HT-29 (cell line): ENCODE measurements at places on chromosomes 12 and 14.

DNA sequence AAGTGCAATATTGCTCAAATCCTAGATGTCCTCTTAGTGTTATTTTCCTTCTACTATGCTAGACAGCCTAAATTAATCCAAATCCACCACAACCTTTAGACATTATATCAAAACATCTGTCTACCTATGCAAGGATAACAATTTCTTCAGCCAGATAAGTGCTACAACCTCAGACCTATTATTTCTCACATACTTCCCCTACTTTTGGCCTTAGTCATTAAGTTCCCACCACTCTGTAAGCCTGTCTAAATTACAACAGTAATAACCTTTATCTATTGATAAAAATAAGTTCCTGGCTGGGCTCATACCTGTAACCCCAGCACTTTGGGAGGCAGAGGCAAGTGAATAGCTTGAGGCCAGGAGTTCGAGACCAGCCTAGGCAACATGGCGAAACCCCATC is 74.0 kb downstream of the KIF21A start:
- no peak for DNase-seq

- DNase-seq = no peak
Measured at GRCh38 chr12:72521326-72521725, 249.2 kb downstream of the TRHDE start.

GRCh38 chr12:16421806-16422205 is 74.4 kb downstream of the MGST1 start:
- DNase-seq = no peak

DNA sequence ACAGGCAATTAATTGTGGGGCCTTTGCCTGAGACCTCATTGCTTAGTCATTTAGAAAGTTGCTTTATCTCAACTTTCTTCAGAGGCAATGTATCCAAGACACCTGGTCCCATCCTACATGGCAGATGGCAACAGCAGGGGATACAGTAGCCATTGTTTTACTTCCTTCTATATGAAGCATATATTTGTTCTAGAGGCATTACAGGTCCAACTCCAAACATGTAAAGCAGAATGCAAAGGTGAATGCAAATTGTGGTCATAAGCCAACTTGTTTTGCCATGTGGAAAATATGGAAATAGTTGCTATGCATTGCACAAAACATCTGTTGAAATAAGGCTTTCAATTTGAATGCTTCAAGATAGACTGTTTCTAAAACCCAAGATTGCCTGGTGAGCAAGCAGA is 109.8 kb upstream of the BCAT1 start:
- DNase-seq = no peak

- no peak for DNase-seq
Measured at GRCh38 chr12:76836633-76837032, 42.2 kb downstream of the CSRP2 start.

DNA sequence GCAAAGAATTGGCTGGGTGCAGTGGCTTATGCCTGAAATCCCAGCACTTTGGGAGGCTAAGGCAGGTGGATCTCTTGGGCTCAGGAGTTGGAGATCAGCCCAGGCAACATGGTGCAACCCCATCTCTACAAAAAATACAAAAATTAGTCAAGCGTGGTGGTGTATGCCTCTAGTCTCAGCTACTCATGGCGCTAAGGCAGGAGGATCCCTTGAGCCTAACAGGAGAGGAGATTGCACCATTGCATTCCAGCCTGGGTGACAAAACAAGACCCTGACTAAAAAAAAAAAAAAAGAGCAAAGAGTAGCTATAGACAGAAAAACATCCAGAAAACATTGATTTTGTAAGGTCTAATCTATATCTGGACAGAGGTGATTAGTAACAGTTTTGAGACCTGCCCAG is 25.0 kb downstream of the KIF21A start:
- DNase-seq = no peak

DNA sequence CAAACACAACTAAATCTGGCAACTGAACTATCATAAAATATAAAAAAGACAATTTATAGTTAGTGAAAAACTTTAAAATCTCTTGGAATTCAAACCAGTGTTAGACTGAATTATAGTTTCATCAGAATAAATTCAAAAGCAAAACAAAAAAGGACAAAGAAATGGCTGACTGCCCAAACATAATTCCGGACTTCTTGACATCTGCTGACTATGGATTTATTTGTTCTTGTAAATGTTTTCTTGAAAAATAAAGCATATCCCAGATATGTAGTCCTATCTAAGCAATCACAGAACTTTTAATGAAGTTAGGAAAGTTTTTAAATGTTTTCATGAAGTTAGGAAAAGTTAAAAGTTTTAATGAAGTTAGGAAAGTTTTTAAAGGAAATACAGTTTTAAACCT is 45.8 kb upstream of the CNTN1 start:
- no peak for DNase-seq
